ENCODE measurements at places on chromosomes 2 and 18.

DNA sequence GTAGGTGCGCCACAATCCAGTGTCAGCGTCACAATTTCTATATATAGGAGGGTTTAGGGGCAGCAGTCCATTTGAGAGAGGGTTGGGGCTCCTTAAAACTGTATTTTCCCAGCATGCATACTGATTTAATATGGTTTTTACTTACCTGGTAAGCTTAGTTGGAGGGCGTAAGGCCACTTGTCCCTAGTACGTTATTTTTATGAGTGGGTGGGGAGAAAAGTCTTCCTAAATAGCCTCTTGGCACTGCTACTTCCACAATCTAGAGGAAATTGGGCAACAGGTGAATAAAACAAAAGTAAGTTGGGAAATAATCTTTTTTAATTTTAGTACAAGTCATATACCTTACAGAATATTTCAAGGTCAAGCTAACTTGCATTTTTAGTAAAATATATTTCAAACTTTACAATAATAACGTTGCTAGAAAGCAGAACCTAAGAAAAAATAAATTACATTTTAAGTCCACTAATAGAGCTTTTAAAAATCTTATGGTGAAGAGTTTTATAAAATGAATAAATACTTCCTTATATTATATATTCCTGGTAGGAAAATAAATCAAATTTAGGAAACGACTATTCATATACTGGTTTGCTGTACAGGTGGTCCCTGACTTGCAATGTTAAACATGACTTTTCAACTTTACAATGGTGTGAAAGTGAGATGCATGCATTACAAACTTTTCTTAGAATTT, 20.9 kb downstream of the DHRS9 start:
- DNase-seq: no peak

- no peak for DNase-seq
These were observed 4.3 kb downstream of the HNRNPLL start for GRCh38 chr2:38598200-38598990.

DNA sequence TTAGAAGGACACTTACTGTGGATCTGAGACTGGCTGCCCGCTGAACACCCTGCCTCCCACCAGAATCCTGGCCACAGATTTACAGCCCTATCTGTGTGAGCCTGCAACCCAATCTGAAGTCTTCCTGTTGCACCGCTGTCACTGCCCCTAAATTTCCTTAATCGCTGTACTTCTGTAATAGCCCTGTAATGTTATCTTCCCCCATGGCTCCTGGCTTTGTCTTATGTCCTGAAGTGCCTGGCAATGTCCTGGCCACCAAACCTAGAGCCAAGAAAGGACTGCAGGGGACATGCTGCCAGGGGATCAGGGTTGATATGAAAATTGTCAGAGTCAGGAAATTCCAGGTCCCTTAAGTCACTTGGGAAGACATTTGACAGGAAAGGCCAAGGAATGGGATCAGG, 52.7 kb downstream of the FHOD3 start:
- DNase-seq: no peak

DNA sequence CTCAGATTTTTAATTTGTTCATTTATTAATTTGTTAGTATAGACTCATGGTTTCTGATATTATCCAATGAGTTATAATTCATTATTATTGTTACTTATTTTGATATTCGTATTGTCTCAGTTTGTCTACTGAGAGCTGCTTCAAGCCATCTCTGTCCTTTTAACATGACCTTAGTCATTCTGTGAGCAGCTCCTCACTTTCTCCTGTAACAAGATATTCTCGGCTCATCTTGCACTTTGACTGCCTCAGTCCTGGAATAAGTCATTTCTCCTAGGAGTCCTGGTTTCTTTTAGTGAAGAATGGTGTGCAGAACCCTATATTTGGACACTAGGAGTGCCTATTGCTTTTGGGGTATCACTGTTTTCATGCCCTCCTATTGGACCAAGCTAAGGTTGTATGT, 13.2 kb downstream of the ASB1 start:
- no peak for DNase-seq

GRCh38 chr2:121771976-121772742, 16.7 kb downstream of the TSN start:
- no peak for DNase-seq

DNA sequence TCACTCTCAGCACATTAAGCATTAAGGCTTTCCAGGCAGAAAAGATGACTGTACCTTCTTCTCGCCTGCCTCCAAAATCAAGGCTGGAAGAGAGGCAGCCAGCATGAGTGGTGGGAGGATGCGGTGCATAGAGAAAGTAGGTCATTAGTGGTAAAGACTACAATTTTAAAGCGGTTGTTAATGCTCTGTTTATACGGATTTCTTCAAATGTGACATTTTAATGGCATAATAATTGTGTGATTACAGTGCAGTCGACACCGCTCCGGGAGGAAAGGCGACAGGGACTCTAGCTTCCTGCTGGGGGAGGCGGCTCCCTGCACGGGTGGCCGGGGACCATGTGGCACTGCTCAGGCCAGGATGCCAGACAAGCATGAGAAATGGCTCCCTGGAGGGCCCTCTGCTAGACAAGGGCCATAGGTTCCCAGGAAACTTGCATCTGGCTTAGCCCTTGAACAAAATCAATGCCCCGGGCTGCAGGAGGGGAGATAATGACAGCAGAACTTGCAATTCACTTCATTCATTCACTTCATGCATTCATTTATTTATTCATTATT, 129.6 kb downstream of the GALNT14 start:
- DNase-seq: no peak

- no peak for DNase-seq
These were observed 6.3 kb upstream of the OTOS start for GRCh38 chr2:240146627-240147278.

GRCh38 chr18:63120620-63121019, 198.9 kb downstream of the BCL2 start:
- DNase-seq: no peak

- DNase-seq: no peak
These were observed 222.6 kb upstream of the SALL3 start for GRCh38 chr18:78757014-78757413.

- no peak for DNase-seq
These were observed 135.1 kb upstream of the SMAD2 start for GRCh38 chr18:48065601-48065995.

- DNase-seq: no peak
These were observed 32.5 kb downstream of the MERTK start for GRCh38 chr2:111930875-111931274.

- no peak for DNase-seq
These were observed 89.6 kb upstream of the PKDCC start for GRCh38 chr2:41958251-41958650.

GRCh38 chr2:64424416-64424987, 29.5 kb upstream of the LGALSL start:
- DNase-seq: no peak

- no peak for DNase-seq
These were observed 116.9 kb downstream of the METTL8 start for GRCh38 chr2:171316755-171317337.

- no peak for DNase-seq
These were observed 171.9 kb downstream of the HRH4 start for GRCh38 chr18:24632158-24632988.

GRCh38 chr2:158489366-158490112, 32.8 kb downstream of the PKP4 start:
- no peak for DNase-seq

- no peak for DNase-seq
These were observed 154.1 kb upstream of the KLHL29 start for GRCh38 chr2:23230885-23231284.

GRCh38 chr2:39243469-39244123, at the start of gene CDKL4:
Gene CDKL4, minus strand, starts transcription at chr2:39243970.
- DNase-seq: peak; percentile 42

GRCh38 chr2:134818321-134818720, 20.1 kb upstream of the ACMSD start:
- DNase-seq: no peak

DNA sequence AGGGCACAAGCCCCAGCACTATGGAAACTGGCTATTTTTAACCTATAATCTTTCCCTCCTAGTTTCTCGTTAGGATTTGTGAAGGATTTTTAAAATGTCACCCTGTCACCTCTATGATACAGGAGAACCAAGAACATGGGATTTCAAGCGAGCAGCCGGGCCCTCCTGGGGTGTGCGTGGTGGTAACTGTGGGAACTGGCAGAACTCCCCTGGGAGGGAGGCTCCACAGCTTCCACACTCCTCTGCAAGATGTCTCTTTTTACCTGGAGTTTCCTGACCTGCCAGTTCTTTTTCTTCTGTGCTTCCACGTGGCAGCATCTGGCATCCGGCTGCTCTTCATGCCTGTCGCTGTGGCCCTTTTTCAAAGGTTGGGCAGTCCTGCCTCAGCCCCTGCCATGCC, 386.3 kb upstream of the MYT1L start:
- DNase-seq: no peak

DNA sequence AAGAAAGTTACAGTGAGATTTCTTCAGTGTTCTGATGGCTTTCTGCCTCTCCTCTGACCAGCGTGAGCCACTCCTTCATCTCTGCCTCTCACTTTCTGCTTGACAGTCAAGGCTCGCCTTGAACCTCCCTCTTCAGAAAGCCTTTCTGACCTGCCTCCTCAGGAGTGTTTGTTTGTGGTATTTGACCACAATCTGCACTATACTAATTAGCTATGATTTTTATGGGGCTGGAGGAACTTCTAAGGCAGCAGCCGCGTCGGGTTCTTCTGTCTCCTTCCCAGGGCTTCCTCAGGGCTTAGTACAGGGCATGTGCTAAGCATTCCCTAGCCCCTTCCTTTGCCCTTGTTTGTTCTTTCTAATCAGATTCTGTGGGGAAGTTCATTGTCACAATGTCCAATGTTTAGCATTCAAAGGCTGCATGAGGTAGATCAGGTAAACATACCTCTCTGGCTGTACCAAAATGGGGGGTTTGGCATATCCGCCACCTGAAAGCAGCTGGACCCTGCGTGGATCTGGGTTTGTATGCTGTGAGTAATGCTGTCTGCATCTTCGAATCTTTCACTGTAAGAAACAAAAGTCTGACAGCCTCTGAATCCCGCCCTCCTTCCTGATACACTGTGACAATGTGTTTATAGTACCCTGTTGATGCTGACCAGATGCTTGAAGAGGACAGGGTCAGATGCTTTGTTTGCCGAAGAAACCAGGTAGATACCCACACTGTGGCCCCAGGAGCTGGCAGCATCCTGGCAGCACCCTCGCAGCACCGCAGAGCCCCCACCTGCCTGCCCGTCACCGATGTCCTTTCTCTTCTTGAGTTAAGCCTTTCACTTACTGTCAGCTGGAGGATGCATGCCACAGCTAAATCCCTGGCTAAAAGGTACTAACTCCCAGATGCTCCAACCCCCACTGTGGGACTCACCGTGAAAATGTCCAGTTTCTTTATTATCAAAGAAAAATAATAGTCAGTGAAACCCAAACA, 260.8 kb upstream of the HDAC4 start:
- no peak for DNase-seq

DNA sequence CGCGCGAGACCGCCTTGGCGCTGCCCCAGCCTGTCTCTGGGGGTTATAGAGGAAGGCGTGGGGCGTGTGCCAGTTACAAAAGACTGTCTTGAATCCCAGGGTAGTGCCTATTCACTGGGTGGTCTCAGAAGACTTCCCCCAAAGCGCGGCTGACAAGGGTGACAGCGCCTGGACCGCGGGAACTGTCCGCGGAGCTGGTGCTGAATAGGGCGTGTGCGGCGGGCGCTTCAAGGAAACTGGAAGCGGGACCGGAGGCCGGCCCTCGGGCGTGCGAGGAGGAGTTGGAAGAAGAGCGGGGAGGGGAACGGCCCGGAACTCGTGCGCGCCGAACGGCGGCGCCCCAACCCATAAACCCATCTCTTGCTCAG, 2.3 kb downstream of the EGR4 start:
- DNase-seq: peak; percentile 82

GRCh38 chr2:164515030-164515429, 106.3 kb downstream of the GRB14 start:
- DNase-seq: no peak

GRCh38 chr2:41899189-41899588, 148.6 kb upstream of the PKDCC start:
- DNase-seq: no peak

DNA sequence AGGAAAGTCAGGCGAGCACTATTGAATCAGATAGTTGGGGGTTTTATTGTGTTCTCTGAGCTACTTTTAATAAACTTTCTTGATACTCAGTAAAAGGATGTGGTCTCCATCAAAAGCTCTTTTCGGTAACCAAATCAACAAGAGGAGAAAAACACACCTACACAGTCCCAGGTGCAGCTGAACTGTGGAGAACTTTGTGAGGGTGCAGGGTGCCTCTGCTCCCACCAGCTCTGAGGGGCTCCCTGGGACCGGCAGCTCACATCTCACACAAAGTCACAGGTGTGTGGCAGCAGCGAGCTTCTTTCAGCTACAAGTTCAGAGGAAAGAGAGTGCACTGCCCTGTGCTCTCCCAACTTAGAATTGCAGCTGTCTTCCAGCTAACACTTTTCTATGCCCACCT, 650.4 kb downstream of the RNF144A start:
- peak; percentile 16 for DNase-seq

GRCh38 chr18:22346953-22347605, 70.6 kb downstream of the CTAGE1 start:
- peak; percentile 8 for DNase-seq

DNA sequence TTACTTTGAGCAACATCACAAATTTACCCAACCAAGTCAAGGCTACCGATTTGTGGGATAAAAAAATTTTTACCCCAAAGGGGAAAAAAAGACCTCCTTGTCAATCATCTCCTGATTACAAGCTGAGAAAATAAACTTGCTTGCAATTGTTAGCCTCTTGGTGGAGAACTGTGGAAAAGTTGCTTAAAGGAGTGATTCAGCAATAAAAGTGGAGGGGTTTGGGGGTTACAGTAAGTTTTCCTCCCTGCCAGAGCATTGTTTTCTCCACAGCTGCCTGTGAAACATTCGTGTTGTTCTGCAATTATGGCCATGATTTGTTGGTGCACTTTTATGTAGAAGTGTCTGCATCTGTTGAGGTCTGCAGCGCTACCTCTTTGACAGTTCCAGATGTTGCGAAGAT, 82.6 kb downstream of the EN1 start:
- DNase-seq: no peak

DNA sequence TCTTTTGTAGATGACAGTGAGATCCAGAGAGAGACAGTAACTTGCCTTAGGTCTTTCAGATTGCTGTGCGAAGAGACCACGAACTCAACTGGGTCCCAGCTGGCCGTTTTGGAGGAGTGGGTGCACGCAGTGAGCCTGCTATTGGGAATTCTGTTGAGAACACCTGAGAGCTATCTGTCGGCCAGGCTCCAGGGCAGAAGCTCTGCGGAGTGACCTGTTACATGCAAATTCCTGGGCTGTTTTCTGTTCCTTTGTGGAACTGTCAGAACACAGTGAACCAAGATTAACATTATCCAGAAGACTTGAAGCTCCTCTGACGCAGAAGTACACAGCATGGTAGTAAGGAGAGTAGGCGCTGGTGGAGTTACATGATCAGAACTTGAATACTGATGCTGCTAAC, 99.5 kb upstream of the LMAN1 start:
- no peak for DNase-seq

DNA sequence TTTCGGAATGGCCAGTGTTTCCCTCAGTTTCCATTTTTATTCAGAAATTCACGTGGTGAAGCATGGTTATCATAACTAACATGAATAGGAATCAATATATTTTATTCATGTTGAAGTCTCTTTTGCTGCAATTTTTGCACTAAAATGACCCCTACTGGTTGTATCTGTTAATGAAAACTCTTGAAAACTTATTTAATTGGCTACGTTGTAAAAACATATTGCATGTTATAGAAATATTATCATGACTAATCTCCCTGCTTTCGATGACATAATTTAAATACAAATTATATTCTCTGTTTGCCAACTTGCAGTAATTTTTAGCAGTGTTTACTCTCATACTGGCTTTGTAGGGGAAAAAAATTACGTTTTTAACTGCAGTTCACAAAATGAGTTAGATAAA, 3.5 kb downstream of the CRIM1 start:
- no peak for DNase-seq

Data from GM20000 (cell line).